ENCODE measurements at places on chromosomes 13 and 19.
A peak's percentile ranks its signal among the peaks of the same experiment; 100 is the strongest.

DNA sequence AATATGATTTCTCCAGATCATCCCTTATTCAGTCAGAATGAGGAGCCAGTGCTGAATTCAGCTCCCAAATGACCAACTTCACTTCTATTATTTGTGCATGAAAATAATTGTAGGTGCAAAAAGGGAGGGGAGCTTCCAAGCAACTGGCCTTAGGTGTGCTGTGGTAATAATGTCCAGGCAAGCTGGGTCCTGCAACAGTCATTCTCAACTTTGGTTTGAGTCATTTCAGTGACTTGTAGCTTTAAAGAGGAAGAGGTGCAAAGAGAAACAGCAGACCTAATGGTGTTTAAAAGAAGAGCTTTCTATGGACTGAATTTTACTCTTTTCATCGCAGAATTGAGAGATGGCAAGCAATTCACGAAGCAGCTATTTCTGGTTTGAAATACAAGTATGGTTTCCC lies 29.2 kb upstream of the FGF9 start:
- no peak for DNase-seq

- DNase-seq: no peak
Observed at GRCh38 chr19:57802269-57802668, 12.4 kb downstream of the ZNF552 start.

DNA sequence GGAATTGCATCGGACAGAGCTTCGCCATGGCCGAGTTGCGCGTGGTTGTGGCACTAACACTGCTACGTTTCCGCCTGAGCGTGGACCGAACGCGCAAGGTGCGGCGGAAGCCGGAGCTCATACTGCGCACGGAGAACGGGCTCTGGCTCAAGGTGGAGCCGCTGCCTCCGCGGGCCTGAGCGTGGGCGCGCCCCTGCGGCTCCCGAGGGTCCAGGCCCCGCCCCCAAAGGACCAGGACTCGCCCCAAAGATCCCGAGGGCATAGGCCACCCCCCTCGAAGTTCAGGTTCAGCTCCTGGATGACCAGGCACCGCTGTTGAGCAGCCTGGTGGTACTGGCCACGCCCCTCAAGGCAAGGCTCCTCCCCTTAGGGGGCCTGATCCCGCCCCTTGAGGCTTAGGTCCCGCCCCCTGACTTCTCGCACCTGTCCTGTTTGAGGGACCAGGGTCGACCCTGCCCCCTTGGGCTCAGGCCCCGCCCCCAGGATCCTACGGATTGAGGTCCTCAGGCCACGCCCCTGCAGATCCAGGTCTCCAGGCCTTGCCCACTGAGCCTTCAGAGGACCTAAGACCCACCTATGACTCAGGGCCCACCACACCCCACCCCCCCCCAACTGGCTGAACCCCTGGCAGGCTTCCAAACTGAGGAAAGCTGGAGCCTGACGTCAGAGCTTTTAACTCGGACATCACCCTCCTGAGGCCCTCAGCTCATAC lies 43.1 kb downstream of the CYP4F22 start:
- DNase-seq: peak; percentile 44

GRCh38 chr13:64477146-64477545 lies 2753.0 kb downstream of the PCDH9 start:
- DNase-seq: no peak
